ENCODE measurements at places on chromosomes 7 and 10.

DNA sequence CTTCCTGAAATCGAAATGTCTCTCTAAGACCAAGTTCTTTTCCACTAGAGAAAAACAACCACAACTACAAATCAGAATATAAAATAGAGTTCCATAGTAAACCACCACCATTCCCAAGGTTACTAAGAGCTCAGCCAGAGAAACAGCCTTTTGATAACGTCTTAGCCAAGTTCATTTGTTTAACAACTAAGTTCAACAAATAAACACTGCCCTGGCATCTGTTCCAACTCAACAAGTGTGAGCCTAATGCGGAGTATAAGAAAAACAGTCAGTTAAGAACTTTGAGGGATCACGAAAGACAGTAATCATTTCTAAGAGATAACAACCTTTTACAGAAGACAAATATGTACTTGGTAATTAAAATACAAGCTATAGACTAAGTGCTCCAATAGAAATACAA, 77.3 kb downstream of the CALD1 start:
- no peak for DNase-seq

DNA sequence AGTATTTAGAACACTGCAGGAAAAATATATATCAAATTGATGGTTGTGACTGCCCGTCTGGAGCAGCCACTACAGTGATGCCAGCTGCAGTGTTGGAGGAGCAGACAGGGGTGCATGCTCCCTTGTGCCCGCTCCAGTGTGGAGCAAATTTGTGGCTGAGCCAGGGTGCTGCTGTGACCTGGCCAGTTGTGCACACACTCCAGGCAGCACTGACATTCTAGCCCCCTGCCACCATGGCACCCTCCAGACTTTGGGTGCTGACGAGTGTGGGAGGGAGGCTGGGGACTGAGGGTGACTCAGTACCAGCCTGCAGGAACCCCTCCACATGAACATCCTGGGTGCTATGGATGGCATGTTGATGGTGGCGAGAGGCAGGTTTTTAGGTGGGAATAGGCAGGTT, 160.0 kb upstream of the PCDH15 start:
- no peak for DNase-seq

- no peak for DNase-seq
Observed at GRCh38 chr10:87636313-87636915, 23.3 kb upstream of the PAPSS2 start.

DNA sequence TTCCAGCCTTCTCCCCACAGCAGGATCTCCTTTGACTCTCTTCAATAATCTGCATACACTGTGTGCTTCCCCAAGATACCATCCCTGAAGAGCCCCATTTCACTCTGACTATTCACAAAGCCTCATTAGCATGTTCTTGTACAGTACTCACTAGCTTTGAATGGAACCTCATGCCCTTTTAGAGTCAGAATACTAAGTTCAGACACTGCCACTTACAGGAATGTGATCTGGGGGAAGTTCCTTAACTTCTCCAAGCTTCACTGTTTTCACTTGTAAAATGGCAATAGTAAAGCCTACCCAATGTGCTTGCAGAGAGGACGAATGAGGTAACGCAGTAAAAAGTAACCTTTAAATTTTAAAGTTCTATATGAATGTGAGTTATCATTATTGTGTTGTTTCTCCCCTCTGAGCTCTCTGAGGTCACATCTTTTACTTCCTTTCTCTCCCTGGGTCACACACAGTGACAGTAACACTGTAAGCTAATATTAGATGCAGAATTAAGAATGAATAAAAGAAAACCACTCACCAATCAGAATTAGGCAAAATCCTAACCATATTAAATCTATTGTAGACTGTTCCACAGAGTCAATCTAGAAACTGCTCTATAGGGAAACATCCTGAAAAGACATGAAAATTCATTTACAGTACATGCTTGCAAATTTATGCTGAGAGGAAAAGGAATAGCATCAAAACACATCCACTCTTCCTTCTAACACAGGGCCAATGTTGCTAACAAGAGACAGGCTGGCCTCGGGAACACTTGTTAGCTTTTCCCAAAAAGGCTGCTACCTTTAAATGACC, 64.2 kb upstream of the IL6 start:
- no peak for DNase-seq

DNA sequence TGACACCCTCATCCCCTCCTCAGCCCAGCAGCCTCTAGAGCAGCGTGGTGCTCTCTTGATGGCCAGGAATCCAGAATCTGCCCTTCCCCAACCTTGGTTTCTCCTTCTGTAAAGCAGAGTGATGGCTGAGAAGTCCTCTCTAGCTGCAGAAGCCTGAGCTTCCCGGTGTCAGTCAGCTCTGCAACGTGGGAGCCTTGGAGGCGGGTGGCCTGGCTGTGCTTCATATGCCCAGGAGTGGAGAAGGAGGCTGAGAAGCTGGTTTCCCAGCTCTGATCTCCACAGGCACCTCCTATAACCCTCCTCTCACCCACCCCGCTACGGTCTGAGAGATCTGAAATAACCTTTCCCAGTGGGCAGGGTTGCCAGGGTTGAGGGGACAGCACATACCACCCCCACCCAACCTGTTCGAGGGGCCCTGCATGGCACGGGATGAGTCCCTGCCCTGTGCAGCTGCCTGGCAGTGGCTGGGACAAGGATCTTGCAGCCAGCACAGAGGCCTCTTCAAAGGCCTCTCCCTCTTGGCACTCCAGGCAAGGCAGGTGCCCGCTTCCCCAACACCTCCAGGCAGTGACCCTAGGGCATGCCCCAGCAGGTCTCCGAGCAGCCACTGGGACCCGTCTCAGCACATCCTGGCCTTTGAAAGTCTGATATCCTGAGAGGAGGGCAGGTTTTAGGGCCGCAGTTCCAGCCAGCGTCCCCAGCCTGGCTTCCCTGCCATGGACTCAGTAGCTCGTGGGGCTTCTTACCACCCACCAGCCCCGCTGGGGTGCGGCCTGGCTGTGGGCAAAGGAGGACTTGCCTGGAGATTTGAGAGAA, 18.3 kb upstream of the SLC29A3 start:
- no peak for DNase-seq

GRCh38 chr10:112026438-112026837, 157.1 kb downstream of the GPAM start:
- no peak for DNase-seq

DNA sequence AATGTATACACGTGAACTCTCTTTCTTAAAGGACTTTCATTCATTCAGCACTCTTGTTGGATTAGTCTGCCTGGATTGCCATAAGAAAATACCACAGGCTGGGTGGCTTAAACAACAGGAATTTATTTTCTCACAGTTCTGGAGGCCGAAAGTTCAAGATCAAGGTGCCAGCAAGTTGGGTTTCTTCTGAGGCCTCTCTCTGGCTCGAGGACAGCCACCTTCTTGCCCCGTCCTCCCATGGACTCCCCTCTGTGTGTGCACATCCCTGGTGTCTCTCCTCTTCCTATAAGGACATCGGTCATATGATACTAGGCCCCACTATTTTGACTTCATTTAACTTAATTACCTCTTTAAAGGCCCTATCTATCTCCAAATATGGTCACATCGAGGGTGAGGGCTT, 110.4 kb upstream of the BMPER start:
- DNase-seq, result no peak

DNA sequence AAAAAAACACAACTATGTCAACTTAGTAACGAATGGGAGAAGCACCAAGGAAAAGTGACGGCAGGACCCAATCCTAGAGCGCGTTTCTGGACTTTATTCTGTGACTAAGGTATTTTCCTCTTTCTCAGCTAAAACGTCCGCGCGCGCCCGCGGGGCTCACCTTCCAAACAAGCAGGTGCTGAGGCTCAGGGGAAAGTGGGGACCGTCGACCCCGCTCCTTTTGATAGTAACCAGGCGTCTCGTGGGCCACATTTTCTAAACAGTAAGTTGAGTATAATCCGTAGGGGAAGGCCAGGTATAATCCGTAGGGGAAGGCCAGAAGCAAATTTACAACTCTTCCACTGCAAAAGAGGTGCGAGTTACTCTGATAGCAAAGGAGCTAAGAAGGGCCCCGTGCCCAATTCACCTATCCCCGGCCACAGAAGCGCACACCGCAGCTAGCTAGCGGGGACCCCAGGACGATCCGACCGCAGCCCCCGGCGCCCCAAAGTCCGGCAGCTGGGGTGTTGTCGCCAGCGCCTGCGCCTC, 743 bp downstream of the MKI67 start:
- no peak for DNase-seq

DNA sequence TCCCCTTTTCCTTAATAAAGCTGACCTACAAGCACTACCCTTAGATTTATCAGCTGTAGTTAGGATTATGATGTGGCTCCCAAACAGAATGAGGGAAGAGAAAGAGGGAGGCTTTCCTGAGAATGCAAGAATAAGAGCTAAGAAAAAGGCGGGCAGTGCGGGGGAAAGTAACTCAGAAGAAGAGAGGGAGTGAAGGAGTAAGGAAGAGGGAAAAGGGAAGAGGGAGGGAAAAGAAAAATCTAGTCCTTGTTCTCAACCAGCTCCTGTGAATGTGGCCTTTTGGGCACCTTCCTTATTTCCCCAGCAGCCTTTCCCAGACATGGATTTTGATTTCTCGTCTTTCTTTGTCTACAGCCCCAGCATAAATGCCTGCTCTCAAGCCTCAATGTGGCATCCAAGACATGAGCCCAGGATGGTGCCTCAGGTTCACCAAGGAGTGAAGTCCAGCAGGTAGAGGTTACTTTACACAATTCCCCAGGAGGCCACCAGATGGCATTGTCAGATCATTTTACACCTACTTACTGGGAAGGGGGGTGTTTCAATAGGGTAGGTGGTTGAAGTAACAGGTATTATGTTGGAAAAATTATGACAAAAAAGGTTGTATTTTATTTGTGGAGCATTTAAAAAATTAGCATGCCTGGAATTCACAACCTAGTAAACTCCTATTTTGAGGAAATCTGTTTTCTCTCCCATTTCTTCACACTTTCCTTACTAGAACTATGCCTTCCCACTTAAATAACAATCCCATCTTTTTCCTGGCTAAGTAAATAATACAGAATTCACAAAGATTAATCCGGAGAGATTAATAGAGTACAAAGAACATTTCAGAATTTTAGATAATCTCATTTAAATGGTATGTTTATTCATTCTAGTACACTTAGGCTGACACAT, 106.5 kb downstream of the HTR7 start:
- DNase-seq, result no peak

- DNase-seq, result peak; percentile 78
Observed at GRCh38 chr10:92591550-92592022, 1.3 kb upstream of the KIF11 start.

All from stimulated activated CD4-positive, alpha-beta T cell treated with anti-CD3 and anti-CD28 coated beads, TNF-alpha, amount 100 ng/mL, for 24 hours (primary cell).